ENCODE measurements at places on chromosomes 1 and 21.

- DNase-seq: no peak
These were observed 8.9 kb downstream of the HYI start for GRCh38 chr1:43444836-43445235.

- DNase-seq: no peak
These were observed 34.5 kb upstream of the KCNE1 start for GRCh38 chr21:34546542-34546941.

DNA sequence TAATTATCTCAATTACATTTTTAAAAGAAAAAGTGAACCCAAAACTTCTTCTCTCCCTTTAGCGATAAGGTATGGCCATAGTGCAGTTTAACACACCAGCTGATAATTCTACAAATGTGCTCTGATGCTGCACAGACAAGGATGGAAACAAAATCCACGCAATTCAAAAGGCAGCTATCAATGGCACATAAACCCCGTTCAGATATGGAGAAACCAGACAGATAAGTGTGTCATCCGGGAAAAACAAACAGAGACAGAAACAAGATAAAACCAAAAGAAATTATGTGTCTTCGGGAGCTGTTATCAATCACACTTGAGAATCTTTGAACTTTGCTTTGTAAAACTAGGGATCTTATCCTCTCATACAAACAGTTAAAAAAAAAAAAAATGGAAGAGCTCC is 73.6 kb downstream of the SIPA1L2 start:
- DNase-seq: no peak

GRCh38 chr1:209645574-209646452 is 6.4 kb downstream of the LAMB3 start:
- no peak for DNase-seq

DNA sequence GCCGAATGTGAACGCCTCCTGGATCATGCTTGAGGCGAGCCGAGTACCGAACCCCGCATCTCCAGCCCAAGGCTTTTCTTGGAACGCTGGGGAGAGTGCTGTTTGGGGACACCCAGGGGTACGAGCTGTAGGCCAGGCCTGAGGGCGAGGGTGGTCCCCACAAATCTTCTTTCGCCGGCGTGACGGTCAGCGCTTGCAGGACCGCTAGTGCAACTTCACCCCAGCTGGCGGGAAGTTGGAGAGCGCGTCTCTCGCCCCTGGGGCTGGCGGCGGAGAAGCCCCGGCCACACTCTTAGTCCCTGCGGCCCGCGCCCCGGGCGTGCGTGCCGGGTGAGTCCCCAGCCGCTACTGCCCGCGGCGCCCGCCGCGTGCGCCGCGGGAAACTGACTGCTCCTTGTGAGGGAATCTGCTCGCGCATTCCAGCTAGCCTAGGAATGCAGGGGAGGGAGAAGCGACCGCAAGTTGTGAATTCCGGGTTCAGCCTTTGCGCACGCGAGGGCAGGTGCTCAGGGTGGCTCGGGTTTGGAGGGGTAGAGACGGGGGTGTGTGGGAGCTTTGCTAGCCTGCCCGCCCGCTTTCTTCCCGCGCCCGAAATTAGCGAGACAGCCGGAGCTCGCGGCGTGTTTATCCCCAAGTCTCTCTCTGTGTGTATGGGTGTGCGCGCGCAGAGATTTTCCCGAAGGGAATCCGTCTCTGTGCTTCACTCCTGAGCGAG is 884 bp downstream of the LHX4 start:
- DNase-seq: no peak

- peak; percentile 93 for DNase-seq
These were observed 797 bp upstream of the USP1 start for GRCh38 chr1:62436039-62436465.

GRCh38 chr1:97331165-97331564 is 589.7 kb downstream of the DPYD start:
- DNase-seq: no peak

DNA sequence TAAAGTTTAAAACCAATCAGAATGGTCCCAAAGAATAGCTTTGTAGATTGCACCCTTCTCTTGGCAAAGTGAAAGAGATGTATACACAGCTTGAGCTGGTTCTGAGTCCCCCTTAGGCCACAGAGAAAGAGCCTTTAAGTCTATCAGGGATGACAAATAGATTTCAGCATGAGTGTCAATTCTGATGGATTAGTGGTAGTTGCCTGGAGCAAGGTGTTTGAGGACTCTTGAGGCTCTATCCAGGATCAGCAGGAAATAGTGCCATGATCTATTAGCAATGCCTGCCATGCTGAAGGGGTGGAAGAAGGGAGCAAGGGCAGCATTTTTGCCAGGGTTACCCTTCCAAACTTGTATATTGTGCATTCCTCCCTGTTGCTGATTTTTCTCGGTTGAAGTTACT is 116.6 kb downstream of the ATG4C start:
- no peak for DNase-seq

GRCh38 chr1:247865416-247865815 is 8.4 kb downstream of the TRIM58 start:
- no peak for DNase-seq

DNA sequence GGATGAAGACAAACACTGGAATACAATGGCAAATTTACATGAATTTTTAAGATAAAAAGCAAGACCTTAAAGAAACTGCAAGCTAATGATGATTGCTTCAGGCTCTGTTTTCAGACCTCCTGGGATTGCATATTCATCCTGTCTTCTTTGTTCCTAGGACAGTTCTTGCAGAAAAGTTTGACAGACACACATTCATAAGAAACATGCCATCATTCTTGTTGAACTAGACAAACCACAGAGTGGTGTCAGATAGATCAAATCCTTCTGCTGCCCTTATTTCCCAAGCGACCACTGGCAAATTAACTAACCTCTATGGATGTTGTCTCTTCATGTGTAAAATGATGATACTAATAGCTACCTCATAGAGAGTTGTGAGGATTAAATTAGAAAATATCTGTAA is 181.3 kb downstream of the KCTD3 start:
- DNase-seq: no peak

DNA sequence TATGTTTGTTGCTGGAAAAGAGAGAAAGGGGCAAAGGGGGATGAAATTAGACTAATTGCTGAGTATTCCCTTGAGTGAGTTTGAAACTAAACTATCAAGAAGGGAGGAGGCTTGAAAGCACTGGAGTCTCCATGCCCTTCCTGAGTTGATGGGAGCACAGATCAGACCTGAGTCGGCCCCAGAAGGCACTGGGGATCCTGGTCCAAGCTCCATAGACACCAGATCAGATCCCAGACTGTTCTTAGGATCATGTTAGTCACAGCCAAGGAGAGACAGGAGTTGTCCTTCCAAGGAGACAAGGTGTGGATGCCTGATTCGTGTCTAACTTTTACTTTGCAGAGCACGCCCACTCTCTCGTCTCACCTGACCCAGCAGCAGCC is 152.3 kb downstream of the NR5A2 start:
- no peak for DNase-seq

DNA sequence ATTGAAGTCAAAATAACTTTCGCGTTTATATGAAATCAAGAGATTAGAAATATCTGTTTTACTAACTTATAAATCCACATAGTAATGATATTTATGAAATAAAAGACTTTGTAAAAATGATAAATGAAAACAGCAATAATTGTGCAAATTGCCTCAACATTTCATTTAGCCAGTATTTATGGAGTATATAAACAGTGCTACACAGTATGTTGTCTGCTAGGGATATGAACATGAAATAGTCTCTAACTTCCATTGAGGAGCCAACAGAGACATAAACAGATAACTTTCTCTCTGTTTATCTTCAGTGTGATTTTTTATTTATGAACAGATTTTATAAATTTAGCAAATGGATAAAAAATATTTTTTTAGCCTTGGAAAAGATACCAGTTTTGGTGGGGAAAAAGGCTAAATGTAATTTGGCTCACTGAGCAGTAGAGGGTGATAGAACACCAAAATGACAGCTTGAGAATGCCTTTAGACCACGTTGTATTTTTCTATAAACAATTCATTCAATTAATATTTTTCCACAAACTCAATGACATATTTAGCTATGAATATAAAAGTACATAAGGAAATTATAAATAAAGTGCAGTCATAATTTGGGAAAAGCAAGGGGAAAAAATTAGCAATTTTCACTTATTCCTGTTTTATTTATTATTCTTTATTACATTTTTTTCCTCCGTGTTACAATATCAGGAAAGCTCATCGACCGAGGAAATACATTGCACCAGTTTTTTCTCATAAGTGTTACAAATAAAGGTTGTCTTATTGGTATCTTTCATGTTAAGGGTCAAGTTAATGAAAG is 47.5 kb upstream of the EEIG2 start:
- no peak for DNase-seq

DNA sequence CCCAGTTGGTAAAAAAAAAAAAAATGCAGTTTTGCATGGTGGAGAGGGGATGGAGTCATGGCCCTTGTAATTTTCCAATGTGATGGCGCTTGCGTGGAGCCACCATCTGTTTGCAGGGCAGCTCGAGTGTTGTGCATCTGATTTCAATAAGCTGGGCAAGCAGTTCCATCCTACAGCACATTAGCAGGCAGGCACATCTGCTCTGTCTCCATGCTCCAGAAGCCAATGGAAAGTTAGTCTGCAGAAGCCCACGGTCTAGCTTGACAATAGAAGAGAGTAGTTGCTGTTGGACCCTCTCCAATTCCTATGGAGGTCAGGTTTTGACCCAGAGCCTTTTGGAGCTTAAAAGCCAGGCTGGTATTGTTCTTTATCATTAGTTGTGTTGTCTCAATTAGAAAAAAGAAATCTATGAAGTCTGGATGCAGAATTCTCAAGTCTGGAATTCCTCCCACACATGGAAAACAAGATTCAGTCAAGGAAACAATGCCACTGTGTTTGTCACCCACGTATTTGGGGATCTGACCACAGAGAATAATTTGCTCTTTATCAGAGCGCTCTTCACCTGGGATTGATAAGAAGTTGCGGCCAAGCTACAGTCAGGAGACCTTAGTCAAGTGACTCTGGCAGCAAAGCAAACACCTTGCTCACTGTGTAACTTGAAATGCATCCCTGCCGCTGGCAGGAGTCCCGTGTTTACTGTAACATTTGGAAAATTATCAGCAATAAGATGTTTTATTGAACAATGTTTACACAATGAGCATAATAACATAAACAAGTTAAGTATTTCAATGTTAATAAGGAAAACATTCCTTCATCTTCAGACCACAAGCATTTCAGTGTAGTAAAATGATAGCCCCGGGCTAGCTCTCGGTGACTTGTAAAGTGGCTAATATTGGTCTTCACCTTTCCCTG is 20.7 kb downstream of the NGF start:
- no peak for DNase-seq

DNA sequence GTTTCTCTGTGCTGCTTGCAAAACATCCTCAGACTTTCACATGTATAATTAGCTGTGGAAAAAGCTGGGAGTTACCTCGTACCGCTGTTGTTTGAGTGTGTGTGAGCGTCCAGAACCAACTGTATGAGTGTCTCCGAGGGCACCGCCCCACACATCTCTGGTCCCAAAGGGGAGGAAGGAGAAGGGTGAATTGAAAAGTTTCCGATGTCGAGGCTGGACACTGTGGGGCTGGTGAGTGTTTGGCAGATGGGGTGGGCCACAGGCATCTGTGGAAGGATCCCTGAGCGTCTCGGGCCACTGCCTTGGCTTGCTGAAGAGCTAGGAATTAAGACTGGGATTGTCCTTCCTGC is 1.2 kb downstream of the ATP2B4 start:
- DNase-seq: no peak

DNA sequence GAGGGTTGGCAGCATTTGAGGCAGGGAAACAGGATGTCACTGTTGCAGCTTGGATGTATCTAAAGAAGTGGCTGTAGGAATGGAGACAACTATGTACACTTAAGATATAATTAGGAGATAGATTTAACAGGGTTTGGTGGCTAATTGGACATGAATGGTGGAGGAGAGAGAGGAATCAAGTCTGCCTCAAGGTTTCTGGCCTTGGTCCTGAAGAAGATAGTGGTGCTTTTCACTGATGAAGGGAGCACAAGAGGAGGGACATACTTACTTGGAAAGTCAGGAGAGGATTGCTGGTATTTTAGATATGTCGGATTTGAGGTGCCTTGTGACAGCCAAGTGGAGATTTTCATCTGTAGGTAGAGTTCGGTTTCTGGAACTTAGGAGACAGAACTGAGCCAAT is 123.9 kb downstream of the ST6GALNAC3 start:
- DNase-seq: no peak

- no peak for DNase-seq
These were observed 16.0 kb downstream of the ATP1A1 start for GRCh38 chr1:116389013-116389412.

GRCh38 chr1:69686367-69686984 is 118.8 kb downstream of the LRRC7 start:
- DNase-seq: no peak

DNA sequence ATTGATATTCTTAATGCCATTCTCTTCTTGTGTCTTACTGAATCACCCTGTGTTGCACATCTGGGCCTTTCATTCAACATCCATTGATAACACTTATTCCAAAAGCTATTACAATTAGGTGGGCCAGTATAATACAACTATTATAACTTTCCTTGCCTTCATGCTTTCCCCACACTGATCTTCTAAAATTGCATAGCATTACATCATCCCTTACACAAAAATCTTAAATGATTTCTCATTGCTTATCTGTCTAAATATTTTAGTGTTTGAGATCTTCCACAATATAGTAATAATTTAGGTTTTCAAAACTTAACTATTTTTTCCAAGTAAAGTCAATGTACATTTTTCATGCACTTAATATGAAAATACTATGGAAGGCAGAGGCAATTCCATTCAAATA is 1634.1 kb downstream of the PLA2G4A start:
- DNase-seq: no peak

DNA sequence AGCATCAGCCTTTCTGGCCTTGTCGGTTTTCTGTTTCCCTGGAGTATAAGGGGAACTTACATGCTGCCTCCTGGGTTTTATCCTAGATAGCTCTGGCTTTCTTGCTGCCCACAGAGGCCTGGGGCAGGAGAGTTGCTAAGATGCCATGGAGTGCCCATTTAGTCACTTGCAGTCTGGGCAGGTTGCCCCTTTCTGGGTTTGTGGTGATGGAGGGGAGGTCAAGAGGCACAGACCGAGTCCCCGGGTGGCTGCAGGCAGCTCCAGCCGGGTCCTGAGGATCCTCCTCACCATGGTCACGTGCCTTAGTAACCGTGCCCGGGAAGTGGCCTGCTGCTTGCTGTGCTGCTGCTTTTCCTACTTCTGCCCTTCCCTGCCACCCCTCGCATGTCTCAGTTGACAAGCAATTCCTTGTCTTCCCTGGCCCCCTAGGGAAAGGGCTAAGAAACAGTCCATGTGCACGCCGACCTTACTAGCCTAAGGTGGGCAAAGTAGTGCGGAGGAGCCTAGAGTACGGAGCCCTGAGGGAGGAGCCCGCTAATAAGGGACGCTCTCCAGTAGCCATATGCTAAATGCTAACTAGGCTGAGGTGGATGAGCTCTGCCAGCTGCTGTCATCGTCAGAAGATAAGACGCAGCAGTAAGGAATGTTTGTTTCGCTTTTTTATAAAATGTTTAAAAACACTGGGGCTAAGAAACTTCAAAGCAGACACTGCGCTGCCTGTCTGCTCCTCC is 34.8 kb downstream of the CLCA1 start:
- DNase-seq: no peak

DNA sequence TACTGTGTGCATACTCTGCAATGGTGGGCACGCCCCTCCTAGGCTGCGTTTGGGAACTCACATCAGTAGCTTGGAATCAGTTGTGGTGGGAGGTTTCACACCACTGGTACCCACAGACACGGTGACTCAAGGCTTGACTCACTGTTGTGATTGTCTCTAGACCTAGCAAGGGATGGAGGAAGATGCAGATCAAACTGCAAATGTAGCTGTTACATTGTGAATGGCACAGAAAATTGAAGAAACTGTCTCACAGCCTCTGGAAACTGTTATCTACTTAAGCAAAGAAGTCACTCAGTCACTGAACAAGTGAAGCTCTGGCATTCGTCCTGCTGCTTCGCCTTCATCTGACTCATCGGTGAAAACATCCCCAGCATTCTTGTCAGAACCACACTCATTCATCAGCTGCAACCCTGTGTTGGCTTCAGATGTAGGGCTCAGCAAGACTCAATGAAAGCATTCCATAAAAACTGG is 59.5 kb downstream of the POFUT2 start:
- peak; percentile 19 for DNase-seq
